Breast epithelium (tissue), 4 donors: ENCODE measurements at places on chromosomes 1 and 21.

DNA sequence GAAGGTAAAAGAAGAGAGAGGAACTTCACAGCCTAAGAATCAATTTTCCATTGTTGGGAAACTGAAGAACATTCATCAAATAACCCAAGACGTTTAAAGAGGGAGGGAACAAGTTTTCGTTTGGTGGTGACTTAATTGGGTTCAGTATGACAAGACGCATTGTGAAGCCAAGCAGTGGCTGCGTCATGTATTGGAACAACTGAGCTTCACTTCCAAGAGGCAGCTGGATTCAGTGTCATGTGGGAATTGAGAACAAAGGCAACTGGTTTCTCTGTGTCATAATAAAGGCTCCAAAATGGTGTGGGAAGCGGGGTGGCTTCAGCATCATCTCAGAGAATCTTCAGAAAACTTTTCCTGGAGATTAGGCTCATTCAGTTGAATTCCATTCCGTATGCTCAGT, 29.8 kb upstream of the RC3H1 start:
- H3K36me3 ChIP-seq = no peaks in the 10 kb centered on the region
- H3K4me1 ChIP-seq = no peaks in the 10 kb centered on the region
- H3K27me3 ChIP-seq = no peaks in the 10 kb centered on the region
- no peak overlapping the region for H3K4me3 ChIP-seq
- H3K27ac ChIP-seq = no peak overlapping the region
- DNase-seq = no peak

DNA sequence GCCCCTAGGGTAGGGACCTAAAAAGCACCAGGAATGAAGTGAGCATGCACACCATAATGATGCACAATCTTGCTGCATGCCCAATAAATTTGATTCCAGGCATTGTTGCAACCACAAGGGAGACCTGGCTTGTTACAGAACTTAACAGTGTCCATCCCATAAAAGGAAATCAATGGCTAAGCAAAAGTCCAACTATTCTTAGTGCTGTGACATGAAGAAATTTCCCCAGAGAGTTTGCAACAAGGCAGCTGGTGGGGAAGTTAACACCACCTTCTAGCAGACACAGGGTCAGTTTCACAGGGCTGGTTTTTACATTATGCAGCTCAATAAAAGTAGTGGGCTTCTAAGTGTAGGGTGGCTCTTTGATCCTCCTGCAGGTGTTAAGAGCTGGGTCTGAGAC, 221.1 kb downstream of the KCNJ6 start:
- no peak overlapping the region for H3K4me3 ChIP-seq
- H3K4me1 ChIP-seq = no peaks in the 10 kb centered on the region
- DNase-seq = no peak
- no peak overlapping the region for H3K27ac ChIP-seq
- H3K27me3 ChIP-seq = no peaks in the 10 kb centered on the region

DNA sequence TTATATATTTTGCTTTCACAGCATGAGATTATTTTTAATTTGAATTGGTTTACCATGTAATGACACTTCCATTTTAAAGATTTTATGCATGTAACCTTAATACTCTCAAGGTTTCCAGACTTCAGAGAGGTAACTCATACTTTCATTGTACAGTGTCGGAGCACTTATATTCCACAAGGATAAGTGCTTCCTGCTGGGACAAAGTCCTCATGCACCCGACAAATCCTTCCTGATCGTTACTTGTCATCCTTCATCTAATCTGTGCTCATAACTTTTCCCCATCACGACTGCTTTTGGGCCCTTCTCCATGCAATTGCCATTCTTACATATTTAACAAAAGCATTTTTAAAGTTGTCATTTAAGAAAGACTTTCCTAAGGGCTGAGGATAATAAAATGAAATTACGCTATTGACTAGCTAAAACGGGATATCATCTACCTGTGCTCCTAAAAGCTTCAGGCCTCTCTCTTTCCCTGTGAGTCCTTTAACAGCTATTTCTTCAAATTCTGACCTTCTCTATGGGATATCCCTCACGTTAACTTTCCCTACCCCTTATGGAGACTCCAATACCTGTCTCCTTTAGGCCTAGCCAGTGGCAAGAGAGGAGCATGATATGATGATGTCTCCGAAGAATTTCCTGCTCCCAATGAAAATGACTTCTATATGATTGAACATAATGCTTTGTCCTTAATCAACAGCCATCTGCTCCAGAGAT, 59.3 kb downstream of the NCAM2 start:
- H3K36me3 ChIP-seq = no peaks in the 10 kb centered on the region
- no peak overlapping the region for H3K4me3 ChIP-seq
- no peak overlapping the region for H3K27ac ChIP-seq

- no peaks in the 10 kb centered on the region for H3K4me1 ChIP-seq
- no peaks in the 10 kb centered on the region for H3K27me3 ChIP-seq
- no peak overlapping the region for H3K27ac ChIP-seq
- H3K4me3 ChIP-seq = no peak overlapping the region
- no peak for DNase-seq
These were observed 439.2 kb downstream of the PTBP2 start for GRCh38 chr1:97160818-97161217.

DNA sequence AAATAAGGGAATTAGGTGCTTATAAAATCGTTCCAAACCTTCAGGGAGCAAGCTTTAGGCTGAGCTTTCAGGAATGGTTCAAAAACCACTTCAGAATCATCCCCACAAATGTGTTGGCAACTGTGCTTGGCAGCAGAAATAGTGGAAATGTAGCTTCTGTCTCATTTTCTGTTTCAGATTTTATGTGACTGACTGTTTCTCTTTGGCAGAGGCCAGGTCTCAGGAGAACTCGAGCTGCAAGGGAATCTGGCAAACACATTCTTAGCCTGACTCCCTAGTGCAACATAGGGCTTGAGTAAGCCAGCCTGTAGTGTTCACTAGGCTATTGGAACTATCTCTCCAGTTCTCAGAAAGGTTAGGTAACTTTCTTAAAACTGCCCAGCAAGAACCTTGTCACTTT, 128.6 kb downstream of the PLA2G4A start:
- H3K27ac ChIP-seq = no peak overlapping the region
- H3K4me3 ChIP-seq = no peak overlapping the region
- H3K36me3 ChIP-seq = no peaks in the 10 kb centered on the region
- no peak for DNase-seq
- H3K27me3 ChIP-seq = no peaks in the 10 kb centered on the region
- no peaks in the 10 kb centered on the region for H3K4me1 ChIP-seq

- H3K27ac ChIP-seq = no peak overlapping the region
- H3K27me3 ChIP-seq = peaks cover 16% of the 10 kb centered on the region
- no peak overlapping the region for H3K4me3 ChIP-seq
- H3K36me3 ChIP-seq = no peaks in the 10 kb centered on the region
These were observed 6.3 kb upstream of the GPR25 start for GRCh38 chr1:200866521-200866920.

DNA sequence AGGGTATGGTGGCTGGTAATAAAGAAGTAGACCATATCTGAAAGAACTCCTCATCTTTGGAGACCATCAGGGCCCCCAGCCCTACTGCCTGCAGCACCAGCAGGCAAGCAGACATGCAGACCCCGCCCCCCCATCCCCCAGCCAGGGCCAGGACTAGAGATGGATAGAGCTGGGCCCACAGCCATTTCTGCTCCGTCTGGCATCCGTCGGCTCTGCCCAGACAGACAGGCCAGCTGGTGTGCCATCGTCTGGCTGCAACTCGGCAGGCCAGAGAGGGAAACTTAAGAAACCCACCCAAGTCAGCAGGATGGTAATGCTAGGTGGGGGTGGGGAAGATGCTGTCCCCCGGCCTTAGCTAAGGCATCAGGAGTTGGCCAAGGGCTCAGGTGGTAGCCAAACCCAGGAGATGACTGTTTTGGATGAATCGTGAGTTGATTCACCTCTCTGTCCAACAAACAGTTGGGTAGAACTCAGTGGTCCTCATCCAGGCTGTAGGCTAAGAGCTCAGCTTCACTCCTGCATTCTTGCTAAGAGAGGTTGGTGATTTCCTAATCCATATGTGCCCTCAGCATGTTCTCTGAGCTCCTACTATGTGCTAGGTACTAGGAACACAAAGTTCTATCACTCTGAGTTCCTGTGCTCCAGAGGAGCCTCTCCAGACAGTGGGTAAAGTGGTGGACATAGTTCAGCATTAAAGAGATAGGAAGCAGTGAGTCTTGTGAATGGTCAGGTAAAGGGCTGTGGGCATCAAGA, 23.2 kb upstream of the TMEM222 start:
- H3K4me1 ChIP-seq = peaks cover 23% of the 10 kb centered on the region
- no peak overlapping the region for H3K4me3 ChIP-seq
- no peak for DNase-seq
- peaks cover 4% of the 10 kb centered on the region for H3K36me3 ChIP-seq
- H3K27ac ChIP-seq = peak overlapping the region; percentile 91

DNA sequence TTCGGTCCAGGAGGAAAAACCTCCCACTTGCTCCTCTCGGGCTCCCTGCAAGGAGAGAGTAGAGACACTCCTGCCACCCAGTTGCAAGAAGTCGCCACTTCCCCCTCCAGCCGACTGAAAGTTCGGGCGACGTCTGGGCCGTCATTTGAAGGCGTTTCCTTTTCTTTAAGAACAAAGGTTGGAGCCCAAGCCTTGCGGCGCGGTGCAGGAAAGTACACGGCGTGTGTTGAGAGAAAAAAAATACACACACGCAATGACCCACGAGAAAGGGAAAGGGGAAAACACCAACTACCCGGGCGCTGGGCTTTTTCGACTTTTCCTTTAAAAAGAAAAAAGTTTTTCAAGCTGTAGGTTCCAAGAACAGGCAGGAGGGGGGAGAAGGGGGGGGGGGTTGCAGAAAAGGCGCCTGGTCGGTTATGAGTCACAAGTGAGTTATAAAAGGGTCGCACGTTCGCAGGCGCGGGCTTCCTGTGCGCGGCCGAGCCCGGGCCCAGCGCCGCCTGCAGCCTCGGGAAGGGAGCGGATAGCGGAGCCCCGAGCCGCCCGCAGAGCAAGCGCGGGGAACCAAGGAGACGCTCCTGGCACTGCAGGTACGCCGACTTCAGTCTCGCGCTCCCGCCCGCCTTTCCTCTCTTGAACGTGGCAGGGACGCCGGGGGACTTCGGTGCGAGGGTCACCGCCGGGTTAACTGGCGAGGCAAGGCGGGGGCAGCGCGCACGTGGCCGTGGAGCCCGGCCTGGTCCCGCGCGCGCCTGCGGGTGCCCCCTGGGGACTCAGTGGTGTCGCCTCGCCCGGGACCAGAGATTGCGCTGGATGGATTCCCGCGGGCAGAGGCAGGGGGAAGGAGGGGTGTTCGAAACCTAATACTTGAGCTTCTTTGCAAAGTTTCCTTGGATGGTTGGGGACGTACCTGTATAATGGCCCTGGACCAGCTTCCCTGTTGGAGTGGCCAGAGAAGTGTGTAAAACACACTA, 45.3 kb downstream of the MRPL39 start:
- no peaks in the 10 kb centered on the region for H3K27me3 ChIP-seq
- peaks cover 3% of the 10 kb centered on the region for H3K36me3 ChIP-seq
- peak overlapping the region; percentile 17 for H3K27ac ChIP-seq
- H3K4me1 ChIP-seq = no peaks in the 10 kb centered on the region
